ENCODE measurements at places on chromosomes 5 and 9.

GRCh38 chr5:132661231-132662003, 3.4 kb downstream of the IL13 start:
- DNase-seq, result no peak

- no peak for DNase-seq
Measured at GRCh38 chr5:175452166-175452565, 8.2 kb upstream of the DRD1 start.

DNA sequence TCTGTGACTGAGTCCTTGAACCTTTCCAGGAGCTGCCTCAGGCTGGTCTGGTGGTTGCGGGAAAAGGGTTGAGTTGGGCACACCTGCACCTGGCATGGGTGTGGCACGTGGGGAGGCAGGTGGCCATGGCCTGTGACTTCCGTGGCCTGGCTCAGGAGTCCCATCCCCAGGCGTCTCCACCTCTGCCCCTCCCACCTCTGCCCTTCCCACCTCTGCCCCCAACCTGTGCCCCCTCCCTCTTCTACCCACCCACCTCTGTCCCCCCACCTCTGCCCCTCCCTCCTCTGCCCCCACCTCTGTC, 1.9 kb upstream of the QRFP start:
- DNase-seq, result no peak

- no peak for DNase-seq
Measured at GRCh38 chr5:81759632-81760005, 8.7 kb upstream of the SSBP2 start.

DNA sequence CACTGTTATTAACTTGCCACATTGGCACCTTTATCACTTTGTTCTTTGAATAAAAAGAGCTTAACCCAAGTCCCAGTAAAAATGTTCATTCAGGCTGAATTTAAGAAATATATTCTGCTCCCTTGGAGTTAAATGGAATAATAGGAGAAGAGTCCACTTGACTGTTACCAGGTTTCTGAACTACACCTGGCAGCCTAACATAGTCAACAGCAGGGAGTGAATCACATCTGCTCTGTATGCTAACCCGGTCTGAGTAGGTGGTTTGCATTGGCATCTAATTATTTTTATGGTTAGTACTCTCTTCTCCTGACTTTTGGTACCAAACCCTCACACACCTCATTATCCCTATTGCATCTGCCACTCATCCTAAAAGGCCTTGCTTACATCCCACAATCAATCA, 86.7 kb downstream of the STK32A start:
- no peak for DNase-seq

DNA sequence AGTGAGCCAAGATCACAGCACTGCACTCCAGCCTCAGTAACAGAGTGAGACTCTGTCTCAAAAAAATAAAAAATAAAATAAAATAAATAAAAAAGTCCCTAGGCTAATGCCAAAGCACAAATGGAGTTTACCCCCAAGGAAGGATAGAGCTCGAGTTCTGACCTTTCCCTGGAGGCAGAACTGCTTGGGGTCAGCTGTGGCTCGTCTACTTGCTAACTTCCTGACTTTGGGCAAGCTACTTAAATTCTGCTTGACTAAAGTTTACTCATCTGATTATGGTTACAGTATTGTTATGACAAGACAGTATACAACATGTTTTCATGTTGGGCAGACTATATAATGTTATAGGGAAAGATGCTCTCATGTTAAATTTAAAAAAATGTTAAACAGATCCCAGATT, 359.2 kb downstream of the DNAH5 start:
- DNase-seq, result no peak

- no peak for DNase-seq
Measured at GRCh38 chr9:84190411-84190810, 150.1 kb downstream of the SLC28A3 start.

DNA sequence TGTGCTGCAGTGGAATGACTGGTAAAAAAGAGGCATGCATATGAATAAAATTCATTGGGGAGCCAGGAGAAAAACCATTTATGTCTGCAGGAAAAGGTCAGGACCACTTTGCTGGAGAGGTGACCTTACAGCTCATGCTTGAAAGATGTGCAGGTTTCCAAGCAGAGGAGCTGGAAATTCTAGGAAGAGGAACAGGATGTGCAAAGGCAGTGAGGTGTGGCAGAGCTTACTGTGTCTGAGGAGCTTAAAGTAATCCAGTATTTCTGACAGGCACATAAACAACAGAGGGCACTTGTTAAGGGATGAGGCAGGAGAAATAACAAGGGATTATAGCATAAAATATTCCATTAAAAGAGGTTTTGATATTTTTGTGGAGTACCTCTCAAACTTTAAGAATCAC, 203.2 kb downstream of the CD180 start:
- no peak for DNase-seq

DNA sequence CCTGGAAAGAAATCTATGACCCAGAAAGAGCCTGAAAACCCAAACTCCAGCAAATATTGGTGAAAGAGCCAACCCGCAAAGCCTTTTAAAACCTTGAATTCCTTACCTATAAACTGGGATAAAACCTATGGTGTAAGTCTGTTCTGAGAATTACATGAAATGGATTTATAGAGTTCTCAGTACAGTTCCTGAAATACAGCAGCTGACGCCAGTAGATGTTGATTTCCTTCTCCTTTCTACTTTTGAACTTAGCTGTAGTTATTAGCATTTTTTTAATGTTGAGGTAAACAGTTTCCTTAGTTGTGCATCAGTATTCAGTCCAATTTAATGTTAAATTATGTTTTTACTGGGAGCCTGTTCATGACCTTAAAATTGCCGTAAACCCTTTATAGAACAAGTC, 3.7 kb downstream of the SPIN1 start:
- no peak for DNase-seq

DNA sequence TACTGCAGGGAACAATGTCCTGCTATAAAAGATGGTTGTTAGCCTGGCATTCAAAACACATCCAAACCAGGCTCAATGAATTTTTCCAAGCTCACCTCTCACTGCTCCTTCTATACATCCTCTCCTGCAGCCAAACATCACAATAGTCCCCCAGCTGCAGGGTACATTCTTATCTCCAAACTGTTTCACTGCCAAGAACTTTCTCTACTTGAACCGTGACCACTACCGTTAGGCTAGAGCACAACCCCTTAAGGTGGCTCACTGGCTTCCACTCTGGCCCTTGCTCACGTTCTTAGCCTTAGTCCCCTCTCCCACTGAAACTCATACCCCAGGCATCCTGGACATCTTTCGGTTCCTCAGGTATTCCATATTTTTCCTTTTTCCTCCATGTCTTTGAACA, 29.0 kb upstream of the ANXA6 start:
- no peak for DNase-seq

DNA sequence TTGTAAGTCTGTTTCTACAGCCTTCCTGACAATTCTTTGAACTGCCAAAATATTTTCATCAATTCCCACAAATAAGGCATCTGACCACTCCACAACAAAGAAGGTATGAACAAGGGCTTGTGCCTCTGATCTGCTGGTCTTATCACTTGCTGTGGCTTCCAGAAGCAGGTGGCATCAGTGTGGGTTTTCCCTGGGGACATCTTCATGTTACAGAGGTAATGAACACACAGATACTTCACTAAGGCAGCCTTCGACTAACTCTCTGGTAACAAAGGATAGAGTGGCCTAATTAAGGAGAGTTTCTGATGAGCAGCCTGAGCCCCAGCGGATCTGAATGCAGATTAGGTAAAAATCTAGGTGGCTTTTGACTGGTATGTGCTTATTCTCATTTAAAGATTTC, 15.2 kb upstream of the ERAP2 start:
- DNase-seq, result no peak

DNA sequence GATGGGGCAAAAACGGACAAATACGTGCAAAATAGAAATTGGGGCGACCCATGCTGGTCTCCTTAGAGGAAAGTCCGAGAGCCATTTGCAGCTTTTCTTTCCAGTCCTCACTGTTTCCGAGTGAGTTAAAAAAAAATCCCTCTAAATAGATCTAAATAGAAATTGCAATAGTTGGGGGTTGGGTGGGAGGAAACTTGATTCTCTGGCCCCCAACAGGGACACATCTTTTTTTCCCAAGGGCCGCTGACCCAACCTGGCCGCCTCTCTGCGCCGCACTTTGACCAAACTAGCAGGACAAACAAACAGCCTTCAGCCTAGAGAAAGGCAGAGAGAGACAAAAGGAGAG, 2.8 kb upstream of the NKX2-5 start:
- no peak for DNase-seq

GRCh38 chr5:109823597-109823996, 133.9 kb downstream of the MAN2A1 start:
- DNase-seq, result no peak

- DNase-seq, result no peak
Measured at GRCh38 chr9:90099262-90099963, 494.6 kb downstream of the GADD45G start.

Data from T1000 (cell line).